Mesenchymal stem cell (in vitro differentiated cells and primary cell): ENCODE measurements at places on chromosomes 16 and 17.

GRCh38 chr17:79829004-79829403 lies 10.2 kb downstream of the CBX4 start:
- peak; percentile 62 for DNase-seq

DNA sequence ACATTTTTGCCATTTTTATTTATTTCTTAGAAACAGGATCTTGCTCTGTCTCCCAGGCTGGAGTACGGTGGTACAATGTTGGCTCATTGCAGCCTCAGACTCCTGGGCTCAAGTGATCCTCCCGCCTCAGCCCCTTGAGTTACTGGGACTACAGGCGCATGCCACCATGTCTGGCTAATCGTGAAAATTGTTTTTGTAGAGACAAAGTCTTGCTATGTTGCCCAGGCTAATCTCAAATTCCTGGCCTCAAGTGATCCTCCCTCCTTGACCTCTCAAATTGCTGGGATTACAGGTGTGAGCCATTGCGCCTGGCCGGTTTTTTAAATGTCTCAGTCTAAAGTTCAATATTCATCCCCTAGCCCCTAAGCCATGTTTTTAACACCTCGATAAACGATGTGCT lies 182.8 kb upstream of the CACNG3 start:
- no peak for DNase-seq

GRCh38 chr17:10674704-10675103 lies 17.6 kb upstream of the MYH3 start:
- DNase-seq: no peak

DNA sequence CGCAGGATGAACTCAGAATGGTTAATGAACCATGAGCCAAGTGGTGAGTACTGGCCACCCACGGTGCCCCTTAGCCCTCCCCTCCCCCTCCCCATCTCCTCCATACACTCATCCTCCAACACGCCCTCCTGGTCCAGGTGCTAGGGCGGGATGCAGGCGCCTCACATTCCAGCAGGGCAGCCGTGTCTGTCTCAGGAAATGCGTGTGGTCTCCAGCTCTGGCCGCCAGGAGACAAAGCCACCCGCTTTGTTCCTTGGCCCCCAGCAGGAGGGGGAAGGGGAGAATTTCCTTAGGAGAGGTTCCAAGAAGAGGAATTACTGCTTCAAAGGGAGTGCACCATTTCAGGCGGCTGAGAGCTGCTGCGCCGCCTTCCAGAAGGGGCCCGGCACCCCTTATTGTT lies 29.7 kb upstream of the RMI2 start:
- DNase-seq: peak; percentile 53

GRCh38 chr17:83119987-83120864 lies 40.8 kb downstream of the METRNL start:
- peak; percentile 16 for DNase-seq

GRCh38 chr17:66326476-66327047 lies 24.1 kb downstream of the PRKCA start:
- no peak for DNase-seq

DNA sequence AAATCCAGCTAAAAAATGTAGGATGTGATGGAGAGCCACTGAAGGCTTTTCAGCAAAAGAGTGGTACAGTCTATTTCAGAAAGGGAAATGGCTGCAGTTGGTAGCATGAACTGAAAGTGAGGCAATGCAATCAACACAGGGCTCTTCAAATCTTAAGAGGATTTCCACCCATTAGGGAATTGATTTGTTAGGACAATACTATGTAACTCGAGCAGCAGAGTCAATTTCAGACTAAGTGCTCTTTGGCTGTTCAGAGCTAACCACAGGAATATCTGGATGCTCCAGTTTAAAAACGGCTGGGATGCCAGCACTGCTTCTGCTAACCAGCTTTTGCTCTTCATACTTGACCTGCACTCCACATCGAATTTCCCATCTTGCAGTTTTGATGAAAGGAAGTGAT lies 24.6 kb downstream of the CACNG1 start:
- peak; percentile 5 for DNase-seq

DNA sequence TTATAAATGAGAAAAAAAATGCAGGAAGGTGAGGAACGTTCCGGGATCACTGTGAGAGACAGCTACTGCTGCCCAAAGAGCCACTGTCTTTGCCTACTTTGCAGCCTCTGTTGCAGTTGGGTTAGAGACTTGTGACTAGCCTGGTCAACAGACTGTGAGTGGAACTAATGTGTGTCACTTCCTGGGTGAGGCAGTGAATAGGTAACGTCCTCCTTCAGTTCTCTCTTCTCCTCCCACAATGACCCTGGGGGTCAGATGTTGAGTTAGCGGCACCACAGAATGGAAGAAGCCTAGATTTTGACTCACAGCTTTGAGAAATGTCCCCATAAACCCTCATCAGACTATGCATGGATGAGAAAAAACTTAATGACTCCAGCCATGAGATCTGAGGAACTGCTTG lies 5.2 kb downstream of the C16orf46 start:
- DNase-seq: no peak
